ENCODE measurements at places on chromosomes 6 and 20.

GRCh38 chr6:40925341-40925740 lies 113.7 kb downstream of the UNC5CL start:
- no peak for DNase-seq

- DNase-seq = no peak
Measured at GRCh38 chr6:142569676-142570075, 267.9 kb downstream of the ADGRG6 start.

GRCh38 chr20:10328897-10329255 lies 105.1 kb downstream of the MKKS start:
- DNase-seq = no peak

GRCh38 chr6:15501826-15502445 lies 160.9 kb downstream of the DTNBP1 start:
- no peak for DNase-seq

DNA sequence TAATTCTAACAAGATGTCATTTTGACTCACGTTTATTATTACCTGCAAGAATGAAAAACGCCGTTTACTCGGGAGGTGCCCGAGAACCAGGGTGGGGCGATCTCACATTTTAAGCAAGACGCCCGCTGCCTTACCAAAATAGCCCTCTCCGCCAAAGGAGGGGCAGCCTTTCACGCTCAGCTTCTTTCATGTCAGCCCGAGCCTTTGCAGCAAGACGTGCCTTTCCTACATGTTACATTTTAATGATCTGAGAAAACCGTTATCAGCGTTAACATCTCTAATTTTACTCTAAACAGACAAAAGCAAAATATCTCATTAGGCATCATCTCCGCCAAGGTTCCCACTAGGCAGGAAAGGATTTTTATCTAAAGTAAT lies 2.0 kb downstream of the BACH2 start:
- DNase-seq = no peak

DNA sequence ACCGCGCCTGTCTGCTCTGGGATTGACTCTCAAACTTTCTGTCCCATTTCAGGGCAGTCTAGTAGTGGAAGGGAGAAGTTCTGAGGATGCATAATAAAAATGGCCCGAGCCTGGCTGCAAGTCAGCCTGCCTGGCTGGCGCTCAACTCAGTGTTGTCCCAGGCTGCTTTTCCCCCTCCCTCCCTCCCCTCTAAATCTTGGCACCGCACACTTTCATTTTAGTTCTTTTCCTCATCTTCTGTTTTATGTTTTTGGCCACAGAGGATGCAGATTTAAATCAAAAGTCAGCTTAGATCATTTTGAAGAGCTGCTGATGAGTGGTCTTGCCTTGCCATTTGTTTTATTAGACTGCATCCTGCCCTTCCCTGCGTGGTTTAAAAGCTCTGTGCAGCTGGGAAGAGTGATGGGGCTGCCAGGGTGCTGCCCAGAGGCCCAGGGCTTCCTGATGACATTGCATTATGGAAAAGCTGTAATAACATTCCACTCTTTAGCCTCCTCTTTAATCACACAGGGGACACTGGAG lies 6.5 kb upstream of the UQCC2 start:
- no peak for DNase-seq

DNA sequence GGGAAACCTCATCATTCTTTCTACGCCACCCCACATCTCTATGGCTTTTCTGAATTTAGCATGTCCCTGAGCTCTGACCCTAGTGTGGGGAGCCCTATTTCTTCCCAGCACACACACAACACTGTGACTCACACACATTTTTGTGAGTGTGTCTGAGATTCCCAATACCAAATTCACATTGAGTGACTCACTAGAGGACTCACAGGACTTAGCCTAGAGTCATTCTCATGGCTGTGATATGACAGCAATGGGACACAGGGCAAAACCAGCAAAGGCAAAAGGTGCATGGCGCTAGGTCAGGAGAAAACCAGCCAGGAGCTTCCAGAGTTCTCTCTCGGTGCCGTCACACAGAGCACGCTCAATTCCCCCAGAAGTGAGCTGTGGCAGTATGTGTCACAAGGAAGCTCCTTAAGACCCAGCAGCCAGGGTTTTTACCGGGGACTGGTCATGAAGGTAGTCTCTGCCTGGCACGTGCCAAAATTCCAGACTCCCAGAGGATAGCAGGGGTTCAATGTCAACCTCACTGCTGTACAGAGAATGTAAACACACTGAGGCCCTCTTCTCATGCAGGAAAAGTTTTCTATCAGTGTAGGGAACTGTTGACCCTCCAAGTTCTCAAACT lies 6.2 kb downstream of the CSTL1 start:
- no peak for DNase-seq

All from stimulated activated CD4-positive, alpha-beta T cell treated with anti-CD3 and anti-CD28 coated beads, Interleukin-12 subunit alpha, Interleukin-12 subunit beta, amount 100 ng/mL, for 4 hours (primary cell).